Right hindlimb (tissue), 1 donor: ENCODE measurements at places on chromosomes 5 and 9.

GRCh38 chr5:2892466-2893000 lies 141.1 kb upstream of the IRX2 start:
- DNase-seq, result no peak

- DNase-seq, result peak; percentile 92
Observed at GRCh38 chr9:129143031-129143927, 32.1 kb downstream of the PTPA start.

GRCh38 chr5:100706776-100707175 lies 171.6 kb downstream of the FAM174A start:
- no peak for DNase-seq

DNA sequence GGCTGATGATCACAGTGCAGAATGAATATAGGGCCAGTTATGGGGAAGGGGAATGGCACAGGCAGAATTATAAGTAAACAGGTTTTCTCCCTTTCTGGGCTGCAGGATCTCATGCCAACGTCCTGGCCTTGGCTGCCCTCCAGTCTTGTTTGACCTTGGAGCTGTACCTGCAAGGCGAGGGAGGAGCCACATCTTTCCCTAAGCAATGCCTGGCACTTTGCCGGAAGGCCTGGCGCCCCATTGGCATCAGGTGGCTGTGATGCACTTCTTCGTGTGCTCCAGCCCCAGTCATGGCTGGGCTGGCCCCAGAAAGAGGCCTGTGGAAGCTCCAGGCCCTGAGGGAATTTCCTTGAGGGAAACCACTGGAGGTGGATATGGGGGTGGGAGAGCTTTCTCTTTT lies 16.7 kb upstream of the IQGAP2 start:
- DNase-seq, result no peak

DNA sequence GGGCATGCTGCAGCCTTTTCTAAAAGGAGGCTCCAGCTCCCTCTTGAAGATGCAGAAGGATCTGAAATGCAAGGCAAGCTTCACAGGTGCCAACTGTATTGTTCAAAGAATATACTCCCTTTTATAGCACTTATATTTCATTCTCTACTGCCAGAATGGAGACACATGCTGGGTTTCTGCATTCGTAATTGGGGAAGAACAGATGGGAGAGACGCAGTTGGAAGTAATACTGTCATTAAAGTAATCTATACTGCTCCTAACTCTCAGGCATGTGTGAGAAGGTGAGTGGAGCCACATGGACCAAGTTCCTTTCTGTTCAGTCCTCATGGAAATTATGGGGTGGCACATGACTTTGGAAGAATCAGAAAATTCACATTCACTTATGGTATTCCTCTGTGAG lies 226.4 kb downstream of the TRIM32 start:
- no peak for DNase-seq

DNA sequence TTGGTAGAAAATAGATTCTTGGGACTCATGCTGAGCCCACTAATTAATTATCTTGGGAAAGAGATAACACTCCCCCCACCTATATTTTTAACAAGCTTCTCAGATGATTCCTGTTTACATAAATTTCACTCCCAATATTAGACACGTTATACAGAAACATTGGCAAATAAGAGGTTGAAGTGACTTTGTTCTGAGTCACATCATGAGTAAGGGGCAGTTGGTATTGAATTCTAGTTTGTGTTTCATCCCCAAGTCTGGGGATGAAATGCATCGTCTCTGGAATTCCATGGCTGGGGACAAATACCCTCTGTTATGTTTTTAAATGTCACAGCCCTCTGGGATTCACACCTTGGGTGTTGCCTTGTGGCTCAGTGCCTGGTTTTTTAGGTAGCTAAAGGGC lies 41.0 kb downstream of the BASP1 start:
- no peak for DNase-seq

DNA sequence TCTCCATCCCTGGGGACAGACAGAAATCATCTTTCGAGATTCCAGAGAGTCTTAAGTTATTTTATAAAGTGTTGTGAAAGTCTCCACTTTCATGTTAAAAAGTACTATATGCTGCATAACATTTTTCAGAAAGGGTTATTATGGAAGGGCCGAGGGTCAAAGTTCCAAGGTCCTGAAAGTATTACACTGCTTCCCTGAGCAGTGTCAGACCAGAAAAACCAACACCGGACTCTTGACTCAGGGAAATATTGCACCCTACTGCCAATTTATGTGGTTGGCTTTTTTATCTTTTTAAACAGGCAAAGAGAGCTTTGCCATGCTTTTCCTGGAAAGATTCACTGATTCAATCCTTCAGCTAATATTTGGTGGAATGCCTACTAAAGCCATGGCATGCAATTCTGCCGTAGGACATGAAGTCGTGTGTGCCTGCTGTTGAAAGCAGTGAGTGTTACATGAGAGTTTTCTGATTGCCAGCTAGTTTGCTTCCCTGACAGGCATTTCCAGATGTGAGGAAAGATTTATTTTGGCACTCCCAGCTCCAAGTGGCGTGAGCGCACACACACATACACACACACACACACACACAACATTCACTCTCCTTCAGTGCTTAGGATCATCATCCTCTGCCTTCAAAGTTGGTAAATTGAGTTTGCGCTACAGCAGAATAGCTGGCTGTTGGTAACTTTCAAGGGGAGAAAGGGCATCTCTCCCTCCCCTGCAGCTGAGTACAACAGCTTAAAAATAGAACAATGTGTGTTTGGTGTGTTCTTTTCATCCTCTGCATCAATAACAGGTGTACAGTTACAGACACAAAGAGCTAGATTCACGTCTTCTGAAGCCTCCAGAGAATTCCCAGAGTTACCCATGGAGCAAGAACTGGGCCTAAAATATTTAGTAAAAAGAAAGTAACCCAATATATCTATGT lies 45.6 kb downstream of the SLC1A3 start:
- peak; percentile 37 for DNase-seq

DNA sequence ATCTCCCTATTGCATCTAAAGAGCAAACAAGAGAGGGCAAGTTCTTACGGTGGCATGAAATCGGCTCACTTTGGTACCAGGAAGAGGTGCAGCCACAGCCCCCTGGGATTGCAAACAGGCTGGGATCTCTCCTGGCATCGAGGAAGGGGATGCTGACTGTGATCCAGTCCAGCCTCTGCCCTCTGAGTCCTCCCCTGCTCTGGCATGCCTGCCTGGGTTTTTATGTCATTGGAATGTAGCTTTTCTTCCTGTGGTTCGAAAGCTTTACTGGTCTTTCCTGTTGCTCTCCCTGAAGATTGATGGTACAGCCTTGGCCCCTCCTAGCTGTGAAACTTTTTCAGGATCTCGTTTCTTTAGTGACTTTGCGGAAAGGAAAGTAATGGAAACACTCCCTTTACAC lies 6.6 kb downstream of the SLC46A2 start:
- DNase-seq, result no peak

GRCh38 chr5:150989695-150990094 lies 30.7 kb upstream of the GPX3 start:
- no peak for DNase-seq

- DNase-seq, result no peak
Observed at GRCh38 chr5:40774623-40775022, 18.9 kb upstream of the TTC33 start.

DNA sequence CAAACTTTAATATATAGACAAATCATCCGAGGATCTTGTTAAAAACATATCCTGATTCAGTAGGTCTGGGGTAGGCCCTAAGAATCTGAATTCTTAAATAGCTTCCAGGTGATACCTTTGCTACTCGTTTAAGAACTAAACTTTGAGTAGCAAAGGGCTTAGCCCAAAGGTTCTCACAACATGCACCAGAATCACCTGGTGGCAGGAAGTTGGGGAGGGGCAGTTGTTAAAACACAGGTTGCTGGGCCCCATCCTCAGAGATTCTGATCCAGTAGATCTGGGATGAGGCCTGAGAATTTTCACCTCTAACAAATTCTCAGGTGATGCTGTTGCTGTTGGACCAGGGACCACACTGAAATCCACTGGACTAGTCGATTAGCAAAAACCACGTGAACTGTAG lies 20.0 kb upstream of the RGMB start:
- no peak for DNase-seq

DNA sequence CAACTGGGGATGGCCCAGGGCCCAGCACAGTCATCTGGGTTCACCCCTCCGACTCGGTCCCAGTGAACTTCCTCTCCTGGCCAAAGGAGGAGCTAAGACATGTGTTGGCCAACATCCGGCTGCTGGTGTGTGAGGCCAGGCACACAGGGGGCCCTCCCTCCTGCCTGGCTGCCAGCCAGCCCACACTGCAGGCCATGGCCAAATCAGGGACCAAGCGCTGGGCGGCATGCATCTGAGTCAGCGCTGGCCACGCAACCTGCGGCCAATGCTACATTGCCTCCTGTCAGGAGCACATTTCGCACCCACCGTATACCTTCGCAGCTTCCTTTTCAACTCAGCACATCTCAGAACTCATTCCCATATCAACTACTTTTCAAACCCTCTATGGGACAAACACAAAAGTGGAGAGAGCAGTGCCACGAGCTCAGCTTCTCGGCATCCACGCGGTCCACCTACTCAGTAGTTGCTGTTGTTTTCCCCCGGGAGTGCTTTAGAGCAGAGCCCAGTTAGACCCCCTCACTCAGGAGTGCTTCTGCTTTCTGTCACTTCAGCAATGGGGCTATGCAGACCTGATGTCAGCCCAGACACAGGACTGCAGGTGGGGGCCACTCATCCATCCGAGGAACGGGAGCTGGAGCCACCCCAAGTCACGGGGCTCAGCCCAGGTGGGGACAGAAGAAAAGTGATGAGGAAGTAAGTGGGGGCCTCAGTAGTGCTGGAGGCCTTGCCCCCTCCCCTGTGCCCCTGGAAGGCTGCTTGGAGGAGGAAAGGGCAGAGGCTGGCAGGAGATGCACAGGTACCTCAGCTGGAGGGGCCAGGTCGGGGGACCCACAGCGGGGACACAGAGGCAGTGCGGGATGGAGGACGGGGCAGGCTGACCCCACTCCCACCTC lies 13.9 kb downstream of the NINJ1 start:
- DNase-seq, result peak; percentile 80

GRCh38 chr5:24783596-24783995 lies 138.8 kb upstream of the CDH10 start:
- no peak for DNase-seq

GRCh38 chr5:133285583-133286021 lies 233.8 kb downstream of the HSPA4 start:
- no peak for DNase-seq

DNA sequence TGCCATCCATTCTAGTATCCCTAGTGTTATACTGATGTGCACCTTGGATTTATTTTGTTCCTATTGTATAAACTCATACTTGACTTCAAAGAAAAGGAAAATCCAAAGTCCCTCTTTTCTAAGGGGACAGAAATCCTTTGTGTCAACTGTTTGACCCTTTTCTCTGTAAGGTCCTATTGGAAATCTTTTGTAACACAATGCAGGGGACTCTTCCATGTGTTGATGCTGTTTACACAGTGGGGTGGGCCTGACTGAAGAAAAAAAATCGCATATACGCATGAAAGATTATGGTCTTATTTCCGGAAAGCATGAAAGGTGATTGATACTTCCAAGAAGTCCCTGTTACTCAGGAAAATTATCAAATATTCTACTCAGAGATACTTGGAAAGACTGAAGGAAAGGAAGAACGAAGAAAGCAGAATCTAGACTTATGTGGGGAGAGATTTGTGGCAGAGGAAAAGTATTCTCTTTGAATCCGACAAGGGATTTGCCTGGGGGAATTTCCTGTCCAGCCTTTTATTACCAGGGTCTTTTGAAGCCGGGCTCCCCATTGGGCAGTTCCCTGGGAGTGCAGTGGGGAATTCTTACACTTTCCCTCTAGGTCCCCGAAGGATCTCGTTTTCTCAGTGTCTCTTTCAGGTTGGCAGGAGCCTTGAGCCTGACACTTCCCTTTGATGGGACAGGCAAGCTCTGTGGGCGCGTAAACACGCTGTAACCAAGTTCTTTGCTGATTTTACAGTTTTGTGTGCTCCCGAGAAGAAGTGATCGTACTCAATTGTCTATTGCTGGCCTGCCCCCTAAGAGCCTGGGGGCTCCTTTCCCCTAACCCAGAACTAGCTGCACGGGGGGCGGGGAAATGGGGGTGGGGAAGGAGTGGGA lies 779 bp upstream of the VCAN start:
- DNase-seq, result no peak

GRCh38 chr5:17316970-17317459 lies 99.6 kb downstream of the BASP1 start:
- DNase-seq, result no peak

GRCh38 chr5:53041071-53041692 lies 52.0 kb downstream of the ITGA2 start:
- no peak for DNase-seq

DNA sequence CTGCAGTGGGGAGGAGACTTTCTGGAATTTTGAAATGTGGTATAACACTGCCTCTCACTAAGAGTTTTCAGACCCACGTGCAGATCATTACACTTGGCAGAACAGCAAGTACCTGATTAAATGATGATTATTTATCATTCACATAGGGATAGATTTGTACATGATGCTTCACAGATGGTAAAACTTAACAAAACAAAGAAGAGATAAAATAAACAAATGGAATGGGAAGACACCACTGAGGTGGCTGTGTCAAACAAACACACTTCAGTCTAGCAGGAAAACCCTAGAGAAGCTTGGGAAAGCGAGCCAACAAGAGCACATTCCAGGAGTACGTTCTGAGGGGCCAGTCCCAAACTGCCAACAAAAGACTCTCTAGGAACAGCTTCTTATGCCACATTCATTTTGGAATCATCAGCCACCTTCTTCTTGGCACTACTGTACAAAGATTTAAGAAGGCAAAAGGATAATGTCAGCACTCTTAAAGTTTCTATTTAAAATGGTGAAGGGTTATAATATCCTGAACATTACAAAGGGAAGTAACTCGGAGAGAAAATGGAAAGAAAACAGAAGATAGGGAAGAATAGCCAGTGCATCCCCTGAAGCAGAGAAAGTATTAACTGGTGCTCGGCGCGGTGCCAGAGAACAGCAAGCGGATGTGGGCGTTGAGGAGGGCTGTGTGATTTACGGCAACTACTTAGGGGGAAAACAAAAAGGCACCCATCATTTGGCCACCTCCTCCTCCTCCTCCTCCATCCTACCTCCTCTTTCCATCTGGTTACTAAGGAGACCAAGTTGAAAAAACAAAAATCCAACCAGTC lies 1.6 kb downstream of the MED27 start:
- DNase-seq, result peak; percentile 48

DNA sequence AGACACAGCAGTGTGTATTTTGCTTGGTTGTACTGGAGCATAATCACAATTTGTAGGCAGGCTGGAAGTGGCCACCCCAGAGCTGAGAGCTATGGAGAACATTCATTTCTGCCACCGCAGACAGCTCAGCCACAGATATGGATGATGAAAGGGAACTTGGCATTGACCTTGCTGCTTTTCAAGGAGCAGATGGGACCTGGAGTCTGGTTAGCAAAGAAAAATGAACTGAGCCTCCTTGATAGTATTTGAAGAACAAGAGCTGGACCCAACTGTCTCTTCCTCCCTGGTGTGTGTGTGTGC lies 395.2 kb upstream of the ZNF462 start:
- no peak for DNase-seq

- no peak for DNase-seq
Observed at GRCh38 chr9:78783743-78784142, 486.8 kb downstream of the PSAT1 start.

DNA sequence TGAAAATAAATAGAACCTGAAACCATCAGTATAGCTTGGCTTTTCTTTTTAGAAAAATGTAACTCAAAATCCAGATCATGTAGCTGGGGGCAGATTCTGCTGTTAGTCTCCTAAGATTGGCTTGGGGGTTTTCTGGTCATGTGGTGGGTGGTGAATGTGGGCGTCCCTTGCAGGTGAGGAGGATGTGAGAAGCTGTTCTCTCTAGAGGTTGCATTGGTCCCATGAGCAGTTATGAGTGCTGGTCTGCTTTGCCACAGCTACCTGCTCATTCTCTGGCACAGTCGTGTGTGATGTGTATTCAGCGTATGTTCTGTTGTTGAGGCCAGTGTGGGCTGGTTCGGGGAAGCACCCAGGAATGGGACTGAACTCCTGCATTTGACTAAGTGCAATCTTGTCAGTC lies 466.8 kb downstream of the DIRAS2 start:
- DNase-seq, result no peak
